ENCODE measurements at places on chromosomes 7 and 10. TPM values are rescaled to one million over a fixed set of nuclear protein-coding genes. Genes with fewer than 3 reads are reported as not detected.

DNA sequence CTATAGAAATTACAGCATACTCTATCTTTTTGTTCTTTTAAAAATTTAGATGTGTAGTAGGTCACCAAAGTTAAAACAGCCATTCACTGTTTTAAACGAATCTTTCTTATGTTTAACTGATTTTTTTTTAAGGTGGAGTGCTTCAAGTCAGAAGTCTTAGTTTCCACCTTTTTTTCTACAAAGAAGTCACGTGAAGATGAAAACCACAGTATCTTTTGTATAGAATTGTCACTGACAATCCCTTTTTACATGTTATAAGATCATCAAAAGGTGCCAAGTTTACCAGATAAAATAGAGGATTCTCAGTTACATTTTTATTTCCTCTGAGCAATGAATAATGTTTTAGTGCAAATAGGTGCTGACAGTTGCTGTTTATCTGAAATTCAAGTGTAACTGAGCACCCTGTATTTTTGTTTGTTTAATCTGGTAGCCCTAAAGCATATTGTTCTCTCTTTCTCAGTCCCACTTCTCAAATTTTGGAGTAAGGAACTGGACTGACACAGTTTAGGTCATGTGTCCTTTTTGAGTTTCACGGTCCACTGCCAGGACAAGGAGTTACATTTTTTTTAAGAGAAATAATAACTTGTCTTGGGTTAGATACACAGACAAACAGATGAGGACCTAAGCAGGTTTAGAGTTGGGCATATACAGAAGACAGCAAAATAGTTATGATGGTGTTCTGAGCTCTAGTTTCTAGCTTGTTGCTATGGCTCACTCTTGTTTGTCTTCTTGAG lies 233.2 kb upstream of the MBL2 start:
- no peak for DNase-seq

DNA sequence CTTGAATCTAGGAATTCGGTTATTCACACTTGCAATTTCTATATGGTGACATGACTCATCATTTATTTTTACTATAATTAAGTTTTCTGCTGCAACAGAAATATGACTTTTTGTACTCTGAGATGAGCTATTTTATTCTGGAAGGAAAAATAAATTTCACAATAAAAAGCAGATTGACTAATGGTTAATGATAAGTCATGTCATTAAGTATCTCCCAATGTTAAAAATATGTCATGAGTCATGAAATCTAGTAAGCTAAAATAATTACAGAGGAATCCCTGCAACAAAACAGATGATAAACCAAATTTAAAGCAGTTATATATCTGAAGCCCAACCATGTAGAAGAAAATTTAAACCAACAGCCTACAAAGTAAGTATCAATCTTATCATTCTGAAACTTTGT lies 149.2 kb downstream of the CACNA2D1 start:
- DNase-seq, result no peak

The KLLN gene
- total RNA-seq, result 0.58 TPM

The CYREN gene
- total RNA-seq, result 25.9 TPM
